ENCODE measurements at places on chromosomes 5 and 9.

DNA sequence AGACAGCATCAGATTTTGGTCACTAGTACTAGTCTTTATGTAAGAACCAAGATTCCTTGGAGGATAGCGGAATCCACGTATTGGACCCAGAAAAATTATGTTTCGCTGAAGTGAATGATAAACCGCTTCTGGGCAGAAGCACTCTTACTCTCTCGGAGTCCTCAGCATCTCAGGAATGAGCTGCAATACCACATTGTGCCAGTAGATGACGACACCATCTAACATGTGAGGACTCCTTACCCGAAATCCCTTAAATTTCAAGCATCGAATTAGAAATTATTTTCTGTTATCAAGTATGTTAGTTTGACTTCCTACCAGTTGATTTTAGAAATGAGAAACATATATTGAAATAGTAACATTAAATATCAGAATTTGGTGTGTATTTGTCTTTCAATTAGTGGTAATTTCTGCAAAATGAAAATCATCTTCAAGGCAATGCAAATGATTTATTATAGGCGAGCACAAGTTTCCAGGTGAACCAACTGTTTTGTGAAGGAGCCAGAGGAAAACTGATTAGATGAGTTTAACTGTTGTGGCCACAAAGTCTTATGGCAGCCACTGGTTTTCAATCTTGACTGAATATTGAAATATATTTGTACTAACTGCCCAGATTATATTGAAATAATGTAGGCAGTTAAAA, 66.0 kb upstream of the CAMK4 start:
- peak; percentile 68 for DNase-seq

- DNase-seq, result no peak
Measured at GRCh38 chr9:16100537-16101091, 547.8 kb downstream of the CCDC171 start.

DNA sequence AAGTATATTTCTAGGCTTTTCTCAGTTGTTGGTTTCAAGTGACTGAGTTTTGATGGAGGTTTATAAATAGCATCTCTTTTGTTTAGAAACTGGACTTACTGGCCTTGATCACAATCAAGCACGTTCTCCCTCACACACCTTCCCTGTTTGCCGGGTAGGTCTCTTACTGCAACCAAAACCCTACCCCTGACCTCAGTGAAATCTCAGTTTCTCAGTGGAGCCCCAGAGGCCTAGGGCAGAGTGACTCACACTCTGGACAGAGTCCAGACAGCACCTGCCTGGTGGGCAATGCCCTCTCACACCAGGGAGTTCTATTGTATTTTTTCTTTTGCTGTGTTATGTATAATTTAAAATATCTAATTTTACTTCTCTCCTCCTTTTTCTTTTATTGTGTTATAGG, 48.4 kb upstream of the EPB41L4B start:
- no peak for DNase-seq

GRCh38 chr5:54186108-54186507, 124.3 kb downstream of the ARL15 start:
- no peak for DNase-seq

DNA sequence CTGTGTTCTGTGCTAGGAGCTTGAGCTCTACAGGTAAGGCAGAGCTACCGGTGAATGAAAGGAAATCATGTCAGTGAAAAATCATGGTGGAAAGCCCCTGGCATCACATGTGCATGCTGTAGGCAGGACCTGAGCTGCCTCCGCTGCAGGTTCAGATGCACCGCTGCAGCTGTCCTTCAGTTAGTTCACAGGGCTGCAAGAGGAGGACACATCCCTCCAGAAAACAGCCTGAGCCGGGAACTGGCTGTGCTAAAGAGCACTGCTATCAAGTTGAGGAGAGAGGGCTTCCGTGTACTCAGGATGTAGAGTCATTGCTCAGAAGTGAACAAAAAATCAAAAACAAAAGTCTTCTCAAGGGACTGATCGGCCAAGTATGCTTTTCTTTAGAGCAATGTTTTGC, 138.6 kb downstream of the ERCC6L2 start:
- peak; percentile 44 for DNase-seq

- no peak for DNase-seq
Measured at GRCh38 chr5:92850886-92851285, 730.1 kb downstream of the NR2F1-AS1 start.

DNA sequence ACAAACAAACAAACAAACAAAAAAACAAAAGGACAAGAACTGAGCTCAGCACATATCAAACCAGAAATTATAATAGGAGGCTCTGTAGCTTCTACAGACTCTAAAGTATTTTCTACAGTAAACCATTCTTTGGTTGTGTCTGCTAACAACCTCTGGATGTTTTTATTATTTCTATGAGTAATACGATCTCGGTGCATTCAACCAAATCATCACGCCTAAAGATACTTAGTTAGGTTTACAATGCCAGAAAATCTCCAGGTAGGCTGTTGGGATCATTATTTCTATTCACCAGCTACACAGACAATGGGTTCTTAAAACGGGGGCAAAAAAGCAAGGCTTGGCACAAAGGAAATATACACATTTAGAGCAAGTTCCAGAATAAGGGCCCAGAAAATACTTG, 41.6 kb upstream of the ALDOB start:
- no peak for DNase-seq

- no peak for DNase-seq
Measured at GRCh38 chr5:74116266-74116665, 490.3 kb downstream of the ARHGEF28 start.

DNA sequence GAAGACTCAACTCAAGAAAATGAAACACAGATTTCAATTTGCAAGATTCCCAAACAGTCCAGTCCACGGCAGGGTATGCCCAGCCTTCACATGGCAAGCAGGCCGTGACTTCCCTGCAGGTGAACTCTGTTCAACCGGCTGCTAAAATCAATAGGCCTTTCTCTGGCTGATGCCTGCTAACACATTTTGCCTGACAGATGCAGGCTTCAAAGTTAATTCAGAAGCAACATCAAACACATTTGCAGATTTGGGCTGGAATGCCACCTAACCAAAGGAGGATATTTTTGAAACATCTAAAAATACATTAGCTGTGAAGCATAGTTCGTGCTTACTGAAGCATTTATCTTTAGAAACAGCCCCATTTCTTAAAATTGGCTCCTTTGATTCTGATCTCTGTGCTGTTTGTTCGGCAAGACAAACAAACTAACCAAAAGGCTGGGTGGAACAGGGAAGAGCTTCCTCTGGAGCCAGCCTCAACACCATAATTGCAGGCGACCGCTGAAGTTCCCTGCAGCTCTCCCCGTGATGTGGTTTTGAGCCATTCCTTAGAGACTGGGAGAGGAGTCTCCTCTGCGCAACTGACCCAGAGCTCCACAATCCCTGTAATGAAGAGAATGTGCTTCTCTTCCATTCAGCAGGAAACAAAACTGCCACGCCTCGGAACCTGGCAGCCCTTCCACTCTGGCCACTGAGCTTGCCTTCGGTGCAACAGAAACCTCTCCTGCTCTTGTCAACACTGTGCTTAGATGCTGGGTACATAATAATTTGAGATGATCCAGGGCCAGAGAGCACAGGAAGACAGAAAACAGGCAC, 126.5 kb downstream of the MYO10 start:
- no peak for DNase-seq

GRCh38 chr5:159338118-159338517, 7.8 kb upstream of the IL12B start:
- no peak for DNase-seq

DNA sequence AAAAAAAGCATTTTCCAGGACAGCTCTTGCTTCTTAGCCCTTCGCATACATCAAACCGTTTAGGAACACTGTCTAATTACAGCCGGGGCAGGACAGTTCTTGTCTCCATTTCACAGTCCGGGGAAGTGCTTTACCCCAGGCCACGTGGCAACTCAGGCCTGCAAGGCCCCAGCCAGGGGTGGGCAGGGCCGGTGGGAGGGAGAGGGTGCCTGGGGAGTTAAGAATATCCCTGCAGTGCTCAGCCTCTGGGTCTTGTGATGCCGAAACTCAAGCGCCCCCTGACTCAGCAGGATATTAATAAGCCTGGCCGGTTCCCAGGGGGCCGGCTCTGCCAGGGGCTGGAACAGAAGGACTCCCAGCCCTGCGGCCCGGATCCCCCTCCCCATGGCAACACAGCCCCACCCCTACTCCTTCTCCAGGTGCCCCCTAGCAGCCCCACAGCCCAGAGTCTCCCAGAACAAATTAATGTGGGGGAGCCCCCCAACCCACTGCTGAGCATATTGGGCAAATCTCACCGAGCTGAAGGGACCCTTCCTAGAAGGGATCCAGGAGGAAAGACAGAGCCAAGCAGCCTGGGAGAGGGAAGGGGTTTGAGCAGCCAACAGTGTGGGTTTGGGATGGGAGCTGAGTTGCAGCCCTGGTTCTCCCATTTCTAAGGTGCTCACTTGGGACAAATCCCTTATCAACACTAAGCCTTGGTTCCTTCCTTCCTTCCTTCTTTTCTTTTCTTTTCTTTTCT, 45.3 kb downstream of the PLPP7 start:
- no peak for DNase-seq

DNA sequence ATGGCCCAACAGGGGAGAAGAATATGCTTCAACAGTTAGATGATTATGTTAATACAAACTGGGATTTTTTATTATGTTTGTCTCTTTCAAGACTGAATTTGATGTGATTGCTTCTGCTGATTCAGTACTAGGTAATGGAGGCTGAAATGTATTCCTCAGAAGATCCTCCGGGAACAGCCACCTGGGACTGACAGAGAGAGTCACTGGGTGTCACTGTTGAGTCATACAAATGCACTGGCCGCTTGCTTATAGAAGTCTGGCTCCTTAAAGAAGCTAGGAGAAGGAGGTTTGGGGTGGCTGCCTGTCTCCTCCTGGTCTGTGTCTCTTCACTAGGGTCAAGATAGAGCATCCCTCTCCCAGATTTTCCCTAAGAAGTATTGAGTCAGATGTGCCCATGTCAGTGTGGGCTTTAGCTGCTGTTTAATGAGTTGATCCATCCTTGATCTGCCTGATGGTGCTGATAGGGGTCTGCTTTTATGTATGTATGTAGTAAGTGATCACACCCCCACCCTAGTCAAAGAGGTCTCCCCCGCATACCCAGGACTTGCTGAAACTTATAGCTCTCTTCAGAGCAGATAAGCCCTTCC, 773.4 kb downstream of the BRINP1 start:
- DNase-seq, result no peak

DNA sequence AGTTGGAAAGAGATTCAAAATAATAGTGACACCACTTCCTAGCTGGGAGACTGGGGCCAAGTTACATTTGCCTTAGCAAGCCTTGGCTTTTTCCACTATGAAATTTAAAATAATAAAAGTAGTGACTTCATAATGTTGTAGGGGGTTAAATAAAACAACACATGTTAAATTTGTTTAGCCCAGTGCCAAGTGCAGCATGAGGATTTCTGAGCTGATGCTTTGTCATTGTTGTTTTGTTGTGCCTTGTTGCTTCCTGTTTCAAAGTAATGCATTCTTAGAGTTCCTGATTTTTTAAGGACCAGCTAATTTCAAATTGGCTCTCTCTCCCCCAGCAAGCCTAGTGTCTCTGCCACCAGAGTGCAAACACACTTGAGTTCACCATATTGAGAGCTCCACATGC, 270.7 kb upstream of the PAPPA start:
- no peak for DNase-seq

DNA sequence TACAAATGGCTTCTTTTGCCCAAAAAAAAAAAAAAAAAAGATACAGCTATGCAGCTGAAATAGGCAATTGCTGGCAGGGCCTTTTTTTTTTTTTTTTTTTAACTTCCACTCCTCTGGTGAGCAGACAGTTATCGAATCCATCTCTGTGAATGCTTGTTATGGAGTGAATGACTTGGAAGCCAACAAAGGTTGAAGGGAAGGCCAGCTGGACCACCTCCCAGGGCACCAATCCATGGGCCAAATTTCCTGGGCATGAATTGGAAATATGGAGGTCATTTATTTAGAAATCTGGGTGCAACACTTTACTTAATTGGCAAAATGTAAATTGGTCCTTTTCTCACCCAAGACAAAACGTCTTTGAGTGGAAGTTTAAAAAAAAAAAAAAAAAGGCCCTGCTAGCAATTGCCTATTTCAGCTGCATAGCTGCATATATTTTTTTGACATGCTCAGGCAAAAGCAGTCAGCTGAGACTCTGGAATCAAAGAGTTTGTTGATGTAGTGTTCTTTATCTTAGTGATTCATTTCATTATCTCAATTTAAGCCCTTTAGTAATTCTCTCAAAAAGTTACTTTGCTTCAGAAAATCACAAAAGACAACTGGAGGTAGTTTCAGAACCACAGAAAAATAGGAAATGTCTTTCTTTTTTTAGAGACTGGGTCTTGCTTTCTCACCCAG, 392.2 kb upstream of the KLF4 start:
- DNase-seq, result no peak

GRCh38 chr5:84086511-84086910, 298.2 kb downstream of the EDIL3 start:
- no peak for DNase-seq

DNA sequence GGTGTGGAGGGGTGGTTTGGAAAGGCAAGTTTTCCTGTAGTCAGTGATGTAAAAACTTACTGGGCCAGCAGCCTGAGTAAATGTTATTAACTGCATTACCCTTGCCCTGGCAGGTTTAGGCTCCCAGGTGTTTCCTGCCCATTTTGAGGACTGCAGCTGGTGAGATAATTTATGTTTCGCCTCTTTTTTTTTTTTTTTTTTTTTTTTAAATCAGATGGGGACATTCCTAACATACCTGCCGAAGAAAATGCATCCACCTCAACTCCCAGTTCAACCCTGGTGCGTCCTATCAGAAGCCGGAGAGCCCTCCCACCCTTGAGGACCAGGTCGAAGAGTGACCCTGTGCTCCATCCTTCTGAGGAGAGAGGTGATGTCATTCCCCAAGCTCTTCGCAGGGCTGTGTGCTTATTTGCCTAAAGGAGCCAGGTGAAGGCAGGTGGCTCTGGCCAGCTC, 60.6 kb downstream of the ENTREP1 start:
- no peak for DNase-seq

GRCh38 chr9:6188466-6188865, 27.1 kb upstream of the IL33 start:
- no peak for DNase-seq

DNA sequence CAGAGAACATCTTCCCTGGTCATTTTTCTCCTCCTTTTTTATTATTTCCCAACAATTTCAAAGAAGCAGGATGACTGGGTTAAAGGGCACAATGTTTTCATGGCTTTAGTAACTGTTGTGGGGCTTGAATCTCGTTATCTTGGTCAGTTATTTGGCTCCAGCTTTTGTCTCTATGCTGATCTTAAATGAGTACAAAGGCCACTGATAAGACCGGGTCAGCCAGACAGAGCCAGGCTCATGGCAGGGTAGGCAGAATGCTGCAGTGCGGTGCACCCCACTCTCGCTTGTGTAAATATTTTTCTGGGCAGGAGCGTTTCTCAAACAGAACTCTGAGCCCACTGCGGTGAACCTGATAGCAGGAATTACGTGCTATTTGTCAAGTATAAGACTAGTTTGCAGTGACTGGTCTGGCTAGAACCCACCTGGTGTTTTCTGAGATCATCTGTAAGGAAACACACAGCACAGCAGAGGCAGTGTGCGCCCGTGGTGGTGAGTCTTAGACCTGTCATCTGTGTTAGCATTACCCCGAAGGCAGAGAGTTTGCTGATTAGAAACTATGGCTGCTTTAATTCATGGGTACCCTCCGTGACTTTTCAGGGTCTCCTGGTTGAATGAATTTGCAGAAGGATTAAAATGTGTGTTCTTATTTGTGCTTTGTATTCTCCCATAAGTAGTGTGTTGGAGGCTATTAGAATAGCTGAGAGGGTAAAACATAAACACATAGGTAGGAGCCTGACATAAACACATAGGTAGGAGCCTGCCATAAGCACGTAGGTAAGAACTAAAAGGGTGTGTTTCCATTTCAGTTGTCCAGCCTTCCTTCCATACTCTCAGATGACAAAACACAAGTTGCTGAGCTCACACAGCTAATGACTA, 158.6 kb upstream of the DMRT1 start:
- no peak for DNase-seq

GRCh38 chr5:116702776-116703175, 128.2 kb upstream of the SEMA6A start:
- DNase-seq, result no peak
